ENCODE measurements at places on chromosomes 7 and 10. TPM values are rescaled to one million over a fixed set of nuclear protein-coding genes. Genes with fewer than 3 reads are reported as not detected.

Gene ASAH2
- 2.5 TPM for total RNA-seq

Gene SMKR1
- total RNA-seq, result 1.9 TPM

Gene PRPF18
- total RNA-seq, result 45.4 TPM

Gene FLNC
- 4.1 TPM for total RNA-seq

Gene NRCAM
- 170 TPM for total RNA-seq

Gene LRMDA
- total RNA-seq, result 0.94 TPM

Gene TMEM130
- total RNA-seq, result 6.3 TPM

Gene FAM185A
- total RNA-seq, result 27.2 TPM

Gene TEX36
- not detected for total RNA-seq

Gene AKR1D1
- total RNA-seq, result not detected

Measured in parietal lobe (tissue), 2 donors.